ENCODE measurements at places on chromosomes 2 and 18. TPM values are rescaled to one million over a fixed set of nuclear protein-coding genes. Genes with fewer than 3 reads are reported as not detected.

SAG gene
- not detected for total RNA-seq

STK17B gene
- total RNA-seq, result 22.1 TPM

MARCHF7 gene
- 80.3 TPM for total RNA-seq

MREG gene
- total RNA-seq, result 19.8 TPM

Measured in HT1080 (cell line).